Right lobe of liver (tissue), 6 donors: ENCODE measurements at places on chromosomes 5 and 9.

- no peak for DNase-seq
- H3K36me3 ChIP-seq = peaks cover 29% of the 10 kb centered on the region
- no peaks in the 10 kb centered on the region for H3K4me1 ChIP-seq
- no peaks in the 10 kb centered on the region for H3K27me3 ChIP-seq
These were observed 8.2 kb upstream of the AK1 start for GRCh38 chr9:127885508-127886281.

GRCh38 chr9:2367970-2368369 is 253.6 kb upstream of the VLDLR start:
- H3K36me3 ChIP-seq = no peaks in the 10 kb centered on the region
- H3K27ac ChIP-seq = no peak overlapping the region
- H3K4me3 ChIP-seq = no peak overlapping the region
- H3K27me3 ChIP-seq = no peaks in the 10 kb centered on the region
- H3K4me1 ChIP-seq = no peaks in the 10 kb centered on the region

GRCh38 chr9:115364991-115365390 is 247.0 kb upstream of the TNC start:
- DNase-seq = no peak
- no peaks in the 10 kb centered on the region for H3K36me3 ChIP-seq
- no peak overlapping the region for H3K27ac ChIP-seq
- H3K4me1 ChIP-seq = no peaks in the 10 kb centered on the region
- no peaks in the 10 kb centered on the region for H3K27me3 ChIP-seq

DNA sequence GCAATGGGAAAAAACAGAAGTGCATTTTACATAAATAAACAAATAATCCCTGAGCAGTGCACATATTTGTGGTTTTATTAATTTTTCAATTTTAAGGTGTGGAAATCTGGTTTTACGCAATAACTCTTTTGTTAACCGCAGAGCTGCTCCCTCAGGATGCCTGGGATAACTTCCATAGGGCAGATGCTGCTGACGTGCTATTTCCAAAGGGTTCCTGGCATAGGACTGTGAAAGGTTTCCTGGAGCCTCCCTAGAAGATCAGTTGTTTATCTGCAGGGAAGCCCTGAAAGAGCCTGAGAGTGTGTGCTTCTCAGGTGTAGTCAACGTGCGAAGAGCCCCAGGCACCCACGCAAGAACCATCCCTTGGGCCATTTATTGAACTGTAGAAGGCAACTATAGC is 443.5 kb downstream of the PLK2 start:
- no peaks in the 10 kb centered on the region for H3K4me1 ChIP-seq
- H3K4me3 ChIP-seq = no peak overlapping the region
- H3K27me3 ChIP-seq = no peaks in the 10 kb centered on the region
- DNase-seq = no peak
- no peaks in the 10 kb centered on the region for H3K36me3 ChIP-seq

DNA sequence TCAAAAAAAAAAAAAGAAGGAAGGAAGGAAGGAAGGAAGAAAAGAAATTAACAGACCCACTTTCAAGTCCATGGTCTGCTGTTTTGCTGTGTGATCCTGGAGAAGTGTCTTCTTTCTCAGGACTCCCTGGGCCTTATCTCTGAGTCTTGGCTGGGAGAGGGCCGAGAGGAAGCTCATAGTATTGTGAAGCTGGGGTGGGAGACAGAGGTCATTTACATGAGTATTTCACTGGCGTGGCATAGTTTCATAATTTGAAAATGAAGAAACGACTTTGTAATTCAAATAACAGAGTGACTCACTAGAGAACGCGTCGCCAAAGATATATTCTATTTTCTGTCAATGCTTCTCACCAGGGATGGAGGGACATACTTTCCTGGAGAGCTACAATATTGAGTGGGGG is 2.4 kb upstream of the C9orf50 start:
- no peaks in the 10 kb centered on the region for H3K36me3 ChIP-seq
- DNase-seq = no peak

DNA sequence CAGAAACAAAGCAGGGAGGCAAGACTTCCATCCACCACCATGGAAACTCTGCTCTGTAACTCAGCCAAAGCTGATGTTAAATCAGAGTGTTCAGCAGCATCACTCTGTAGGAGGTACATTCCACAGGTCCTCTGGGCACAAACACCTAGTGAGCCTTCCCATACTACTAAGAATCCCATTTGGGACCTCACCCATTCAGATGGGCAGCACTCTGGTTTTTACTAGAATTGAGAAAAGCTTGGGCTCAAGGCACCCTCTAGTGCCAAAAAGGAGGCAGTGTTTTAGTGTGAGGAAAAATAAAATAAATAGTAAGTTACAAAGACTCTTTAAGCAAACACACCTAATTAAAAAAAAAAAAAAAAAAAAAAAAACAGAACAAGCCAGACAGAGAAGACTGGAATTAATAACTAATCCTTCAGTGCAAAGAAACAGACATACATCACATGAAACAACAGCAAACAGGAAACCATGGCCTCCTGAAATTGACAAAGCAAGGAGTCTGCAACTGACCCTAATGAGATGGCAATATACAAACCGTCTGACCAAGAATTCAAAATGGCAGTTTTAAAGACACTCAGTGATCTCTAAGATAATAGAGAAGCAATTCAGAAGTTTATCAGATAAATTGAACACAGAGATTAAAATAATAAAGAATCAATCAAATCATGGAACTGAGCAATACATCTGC is 159.5 kb downstream of the GNA14 start:
- DNase-seq = no peak
- H3K4me1 ChIP-seq = no peaks in the 10 kb centered on the region
- no peak overlapping the region for H3K27ac ChIP-seq
- H3K27me3 ChIP-seq = no peaks in the 10 kb centered on the region

GRCh38 chr5:91189480-91190313 is 193.4 kb downstream of the ARRDC3 start:
- no peaks in the 10 kb centered on the region for H3K36me3 ChIP-seq
- no peak overlapping the region for H3K4me3 ChIP-seq
- no peaks in the 10 kb centered on the region for H3K4me1 ChIP-seq
- no peaks in the 10 kb centered on the region for H3K27me3 ChIP-seq
- H3K27ac ChIP-seq = no peak overlapping the region
- no peak for DNase-seq

DNA sequence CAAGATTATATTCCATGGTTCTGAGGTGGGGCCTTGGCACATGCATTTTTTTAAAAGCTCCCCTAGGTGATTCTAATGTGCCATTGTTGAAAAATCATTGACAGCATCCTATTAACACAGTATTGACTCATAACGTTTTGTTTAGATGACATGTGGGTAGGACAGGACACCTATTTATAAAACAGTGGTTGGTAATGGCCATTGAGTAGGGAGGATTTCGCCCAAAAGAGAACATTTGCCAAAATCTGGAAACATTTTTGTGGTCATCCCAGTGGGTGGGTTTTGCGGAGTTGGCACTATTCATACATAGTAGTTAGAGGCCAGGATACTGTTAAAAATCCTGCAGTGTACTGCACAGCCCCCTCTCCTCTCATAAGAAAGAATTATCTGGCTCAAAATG is 6.4 kb upstream of the CHD1 start:
- H3K4me1 ChIP-seq = peaks cover 2% of the 10 kb centered on the region
- DNase-seq = no peak
- H3K27ac ChIP-seq = no peak overlapping the region
- H3K36me3 ChIP-seq = no peaks in the 10 kb centered on the region
- no peaks in the 10 kb centered on the region for H3K27me3 ChIP-seq

GRCh38 chr5:68405026-68405684 is 189.6 kb downstream of the PIK3R1 start:
- no peaks in the 10 kb centered on the region for H3K36me3 ChIP-seq
- H3K4me1 ChIP-seq = no peaks in the 10 kb centered on the region
- no peak for DNase-seq
- H3K4me3 ChIP-seq = no peak overlapping the region
- H3K27ac ChIP-seq = no peak overlapping the region

GRCh38 chr5:61933787-61934626 is 372.0 kb upstream of the KIF2A start:
- no peaks in the 10 kb centered on the region for H3K4me1 ChIP-seq
- no peaks in the 10 kb centered on the region for H3K36me3 ChIP-seq
- no peak overlapping the region for H3K27ac ChIP-seq
- H3K27me3 ChIP-seq = no peaks in the 10 kb centered on the region
- no peak overlapping the region for H3K4me3 ChIP-seq

DNA sequence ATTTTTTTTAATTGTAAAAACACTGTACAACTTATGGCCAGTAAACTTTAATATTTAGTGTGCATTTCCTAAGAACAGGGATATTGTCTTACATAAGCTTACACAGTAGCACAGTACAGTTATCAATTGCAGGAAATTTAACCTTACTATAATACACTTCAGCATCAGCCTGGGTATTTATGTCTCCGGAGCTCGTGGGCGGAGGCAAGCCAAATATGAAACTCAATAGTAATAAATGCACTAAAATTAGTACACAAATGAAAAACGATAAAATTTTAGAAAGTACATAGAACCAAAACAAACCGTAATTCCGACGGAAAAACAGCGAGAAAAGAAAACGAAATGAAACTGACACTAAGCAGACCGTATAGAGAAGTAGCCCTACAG is 91.2 kb downstream of the ANXA2R start:
- peaks cover 8% of the 10 kb centered on the region for H3K4me1 ChIP-seq
- H3K4me3 ChIP-seq = no peak overlapping the region
- no peak for DNase-seq
- H3K27me3 ChIP-seq = peaks cover 4% of the 10 kb centered on the region
- H3K36me3 ChIP-seq = no peaks in the 10 kb centered on the region

DNA sequence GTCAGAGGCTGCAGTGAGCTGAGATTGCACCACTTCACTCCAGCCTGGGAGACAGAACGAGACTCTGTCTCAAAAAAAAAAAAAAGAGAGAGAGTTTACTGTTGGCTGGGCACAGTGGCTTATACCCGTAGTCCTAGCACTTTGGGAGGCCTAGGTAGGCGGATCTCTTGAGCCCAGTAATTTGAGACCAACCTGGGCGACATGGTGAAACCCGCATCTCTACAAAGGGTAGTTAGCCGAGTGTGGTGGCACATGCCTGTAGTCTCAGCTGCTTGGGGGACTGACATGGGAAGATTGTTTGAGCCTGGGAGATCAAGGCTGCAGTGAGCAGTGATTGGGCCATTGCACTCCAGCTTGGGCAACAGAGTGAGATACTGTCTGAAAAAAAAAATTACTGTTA is 12.6 kb downstream of the HABP4 start:
- H3K4me1 ChIP-seq = no peaks in the 10 kb centered on the region

- no peak overlapping the region for H3K27ac ChIP-seq
- H3K27me3 ChIP-seq = no peaks in the 10 kb centered on the region
- H3K4me3 ChIP-seq = no peak overlapping the region
- H3K36me3 ChIP-seq = no peaks in the 10 kb centered on the region
- H3K4me1 ChIP-seq = no peaks in the 10 kb centered on the region
These were observed 865.4 kb upstream of the ACO1 start for GRCh38 chr9:31519011-31519410.

DNA sequence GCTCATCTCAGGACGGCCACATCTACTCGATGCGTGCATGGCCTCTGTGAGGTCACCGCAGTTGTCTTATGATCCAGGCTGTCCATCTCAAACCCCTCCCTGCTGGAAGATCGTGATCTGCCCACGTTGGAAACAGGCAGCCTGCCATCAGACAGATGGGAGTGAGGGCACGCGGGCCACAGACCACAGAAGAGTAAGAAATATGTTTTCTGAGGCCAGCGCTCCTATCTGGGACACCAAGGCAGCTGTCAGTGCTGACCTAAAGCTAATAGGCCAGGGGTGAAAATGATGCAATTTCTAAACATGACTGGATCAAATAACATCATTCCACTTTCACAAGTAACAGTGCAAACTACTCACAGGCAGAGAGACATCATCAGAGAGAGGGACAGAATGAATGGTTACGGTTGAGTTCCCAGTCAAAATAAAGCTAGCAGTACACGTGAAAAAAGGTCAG is 57.1 kb upstream of the CER1 start:
- H3K4me1 ChIP-seq = no peaks in the 10 kb centered on the region
- H3K4me3 ChIP-seq = no peak overlapping the region
- DNase-seq = no peak
- H3K27ac ChIP-seq = no peak overlapping the region
- no peaks in the 10 kb centered on the region for H3K27me3 ChIP-seq

DNA sequence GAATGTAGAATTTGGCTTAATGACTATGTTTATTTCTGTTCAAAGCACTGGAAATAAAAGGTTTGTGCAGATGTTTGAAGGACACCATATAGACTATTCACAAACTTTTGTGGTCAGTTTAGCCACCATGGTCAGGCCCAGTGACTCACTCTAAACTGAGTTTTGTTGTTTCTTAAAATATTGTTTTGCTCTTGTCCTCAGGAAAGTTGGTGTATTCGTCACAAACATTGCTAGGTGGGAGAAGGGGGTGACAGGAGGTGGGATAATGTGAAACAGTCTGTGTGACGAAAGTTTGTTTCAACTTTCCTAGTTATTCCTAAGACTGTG is 35.0 kb upstream of the LIFR start:
- no peaks in the 10 kb centered on the region for H3K4me1 ChIP-seq
- H3K36me3 ChIP-seq = no peaks in the 10 kb centered on the region
- no peak overlapping the region for H3K4me3 ChIP-seq
- H3K27ac ChIP-seq = no peak overlapping the region

GRCh38 chr9:100473276-100474081 is 530 bp downstream of the TMEFF1 start:
- H3K4me1 ChIP-seq = no peaks in the 10 kb centered on the region
- H3K27ac ChIP-seq = no peak overlapping the region
- H3K27me3 ChIP-seq = no peaks in the 10 kb centered on the region
- no peaks in the 10 kb centered on the region for H3K36me3 ChIP-seq
- DNase-seq = peak; percentile 33

DNA sequence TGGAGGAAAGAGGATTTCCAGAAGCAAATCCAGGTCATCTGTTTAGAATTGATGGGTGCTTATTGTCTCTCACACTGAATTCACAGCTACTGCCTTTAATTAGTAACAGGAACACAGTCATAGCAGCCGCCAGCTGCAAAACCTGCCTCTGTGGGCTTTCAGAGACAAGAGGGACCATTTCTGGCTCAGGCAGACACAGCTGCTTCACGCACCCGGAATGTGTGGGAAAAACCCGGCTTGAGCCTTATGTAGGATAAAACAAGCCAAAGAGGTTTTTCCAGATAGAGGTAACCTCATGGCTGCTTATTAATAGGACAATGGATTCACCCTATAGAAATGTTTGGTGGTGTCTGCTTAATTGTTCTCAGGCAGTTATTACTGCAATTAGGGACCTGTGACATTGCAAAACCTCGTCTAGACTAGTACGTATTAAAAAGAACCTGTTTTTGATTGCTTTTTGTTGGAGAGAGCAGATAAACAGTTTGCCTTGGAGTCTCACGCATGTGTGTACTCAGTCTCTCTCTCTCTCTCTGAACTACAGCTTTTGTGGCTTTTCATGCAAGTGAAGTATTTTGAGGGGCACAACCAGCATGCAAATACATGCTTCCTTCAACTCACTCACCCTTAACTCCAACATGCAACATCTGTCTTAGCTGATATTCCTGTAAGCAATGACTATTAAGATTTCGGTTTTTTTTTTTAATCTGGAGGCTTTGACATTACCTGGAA is 302.7 kb downstream of the PLK2 start:
- no peak for DNase-seq
- H3K27ac ChIP-seq = no peak overlapping the region
- no peaks in the 10 kb centered on the region for H3K4me1 ChIP-seq
- H3K27me3 ChIP-seq = no peaks in the 10 kb centered on the region
- H3K4me3 ChIP-seq = no peak overlapping the region
